ENCODE measurements at places on chromosomes 1 and 21.

GRCh38 chr1:225990705-225991464 is 8.3 kb downstream of the SDE2 start:
- DNase-seq = no peak

DNA sequence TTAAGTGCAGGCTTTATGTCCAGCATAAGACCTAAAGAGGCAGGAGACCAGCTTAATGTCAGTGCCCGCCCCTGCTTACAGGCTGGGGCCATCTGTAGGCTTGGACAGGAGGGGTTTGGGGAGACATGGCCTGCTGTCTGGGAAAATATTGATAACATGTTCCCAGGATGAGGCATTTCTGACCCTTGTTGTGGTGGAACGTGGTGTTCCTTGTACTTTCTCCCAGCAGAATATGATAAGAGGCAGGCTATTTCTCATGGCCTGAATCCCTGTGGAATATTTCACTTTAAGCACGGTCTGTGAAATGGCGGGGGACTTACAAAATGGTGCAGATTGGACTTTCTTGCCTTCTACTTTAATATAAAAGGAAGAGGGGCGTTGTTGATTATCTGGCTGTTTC is 41.9 kb upstream of the PLA2G5 start:
- DNase-seq = no peak

DNA sequence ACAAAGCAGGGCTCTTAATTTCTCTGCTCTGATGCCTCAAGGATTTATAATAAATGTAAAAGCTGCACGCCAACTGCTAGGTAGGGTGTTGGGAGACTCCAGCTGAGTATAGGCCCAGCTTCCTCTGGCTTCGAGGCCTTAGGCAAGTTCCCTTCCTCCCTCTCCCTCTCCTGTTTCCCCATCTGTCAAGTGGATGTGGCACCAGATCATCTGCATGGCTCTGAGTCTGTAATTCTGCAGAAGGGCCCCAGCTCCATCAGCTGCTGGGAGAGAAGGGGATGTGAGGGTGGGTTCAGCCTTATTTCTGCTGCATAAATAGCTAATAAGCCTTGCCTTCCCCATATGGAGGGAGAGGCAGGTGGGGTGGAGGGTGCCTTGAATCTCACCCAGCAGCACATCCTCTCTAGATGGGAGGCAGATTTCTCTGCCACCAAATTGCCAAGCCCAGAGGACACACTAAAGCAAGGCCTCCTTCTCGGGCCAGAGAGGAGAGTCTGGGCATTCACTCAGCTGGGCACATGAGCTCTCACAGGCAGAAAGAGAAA is 3.8 kb downstream of the TRIM62 start:
- DNase-seq = no peak

- peak; percentile 9 for DNase-seq
Observed at GRCh38 chr1:52142220-52143183, 613 bp downstream of the ZFYVE9 start.

DNA sequence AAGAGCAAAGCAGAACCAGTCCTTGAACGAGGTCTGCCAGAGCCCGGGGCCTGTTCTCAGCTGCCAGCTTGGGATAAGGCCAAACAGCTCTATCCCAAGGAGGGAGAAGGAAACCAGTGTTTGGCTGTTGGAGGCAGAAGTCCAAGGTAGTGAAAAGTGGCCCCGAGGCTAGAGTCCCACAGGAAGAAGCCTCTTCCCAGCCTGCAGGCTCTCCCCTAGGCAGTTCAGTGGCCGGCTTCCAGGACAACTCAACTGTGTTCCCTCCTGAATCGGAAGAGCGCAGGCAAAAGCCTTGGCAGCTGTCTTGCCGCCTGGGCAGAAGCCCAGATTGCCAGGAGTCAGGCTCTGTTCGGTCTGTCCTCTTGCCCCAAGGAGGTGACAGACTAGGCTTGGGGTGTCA is 19.3 kb downstream of the QSOX1 start:
- DNase-seq = no peak

DNA sequence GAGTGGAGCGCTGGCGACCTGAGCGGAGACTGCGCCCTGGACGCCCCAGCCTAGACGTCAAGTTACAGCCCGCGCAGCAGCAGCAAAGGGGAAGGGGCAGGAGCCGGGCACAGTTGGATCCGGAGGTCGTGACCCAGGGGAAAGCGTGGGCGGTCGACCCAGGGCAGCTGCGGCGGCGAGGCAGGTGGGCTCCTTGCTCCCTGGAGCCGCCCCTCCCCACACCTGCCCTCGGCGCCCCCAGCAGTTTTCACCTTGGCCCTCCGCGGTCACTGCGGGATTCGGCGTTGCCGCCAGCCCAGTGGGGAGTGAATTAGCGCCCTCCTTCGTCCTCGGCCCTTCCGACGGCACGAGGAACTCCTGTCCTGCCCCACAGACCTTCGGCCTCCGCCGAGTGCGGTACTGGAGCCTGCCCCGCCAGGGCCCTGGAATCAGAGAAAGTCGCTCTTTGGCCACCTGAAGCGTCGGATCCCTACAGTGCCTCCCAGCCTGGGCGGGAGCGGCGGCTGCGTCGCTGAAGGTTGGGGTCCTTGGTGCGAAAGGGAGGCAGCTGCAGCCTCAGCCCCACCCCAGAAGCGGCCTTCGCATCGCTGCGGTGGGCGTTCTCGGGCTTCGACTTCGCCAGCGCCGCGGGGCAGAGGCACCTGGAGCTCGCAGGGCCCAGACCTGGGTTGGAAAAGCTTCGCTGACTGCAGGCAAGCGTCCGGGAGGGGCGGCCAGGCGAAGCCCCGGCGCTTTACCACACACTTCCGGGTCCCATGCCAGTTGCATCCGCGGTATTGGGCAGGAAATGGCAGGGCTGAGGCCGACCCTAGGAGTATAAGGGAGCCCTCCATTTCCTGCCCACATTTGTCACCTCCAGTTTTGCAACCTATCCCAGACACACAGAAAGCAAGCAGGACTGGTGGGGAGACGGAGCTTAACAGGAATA is 4.2 kb downstream of the TFAP2E start:
- DNase-seq = peak; percentile 30

- DNase-seq = no peak
Observed at GRCh38 chr1:171038284-171038683, 52.4 kb upstream of the FMO3 start.

GRCh38 chr1:18560692-18561091 is 70.0 kb upstream of the PAX7 start:
- DNase-seq = no peak

DNA sequence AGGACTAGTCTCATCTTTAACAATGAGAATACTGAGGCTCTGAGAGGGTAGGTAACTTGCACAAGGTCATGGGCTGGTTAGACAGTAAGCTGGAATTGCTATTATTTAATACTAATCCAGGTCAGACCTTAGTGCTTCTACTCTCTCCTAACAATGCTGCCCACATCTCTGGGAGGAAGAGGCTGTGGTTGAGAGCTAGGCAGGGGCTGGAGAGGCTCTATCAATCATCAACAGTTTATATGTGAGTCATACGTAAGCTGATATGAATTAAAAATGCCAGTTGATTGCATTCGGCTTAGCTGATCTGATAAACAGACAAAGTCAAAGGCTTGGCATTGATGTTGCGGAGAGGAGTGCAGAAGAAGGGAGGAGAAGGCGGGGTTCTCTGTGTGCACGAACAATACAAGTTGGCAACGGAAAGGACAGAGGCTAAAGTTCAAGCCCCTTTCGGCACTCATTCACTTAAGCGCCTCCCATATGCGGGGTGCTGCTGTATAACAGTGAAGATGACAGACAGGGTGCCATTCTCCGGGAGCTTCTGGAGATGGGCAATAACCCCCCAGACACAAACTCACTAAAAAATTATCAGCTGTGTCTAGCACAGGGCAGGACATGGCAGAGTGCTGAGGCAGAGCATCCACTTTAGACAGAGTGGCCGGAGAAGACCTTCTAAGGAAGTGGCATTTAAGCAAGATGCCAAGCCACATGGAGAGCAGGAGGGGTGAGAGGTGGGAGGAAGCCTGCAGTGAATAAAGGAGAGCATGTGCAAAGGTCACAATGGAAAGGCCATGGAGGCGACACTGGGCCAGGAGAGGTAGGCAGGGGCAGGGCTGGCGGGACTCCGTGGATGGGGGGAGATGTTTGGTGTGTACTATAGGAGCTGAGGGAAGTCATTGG is 195.2 kb downstream of the ZSCAN20 start:
- no peak for DNase-seq

DNA sequence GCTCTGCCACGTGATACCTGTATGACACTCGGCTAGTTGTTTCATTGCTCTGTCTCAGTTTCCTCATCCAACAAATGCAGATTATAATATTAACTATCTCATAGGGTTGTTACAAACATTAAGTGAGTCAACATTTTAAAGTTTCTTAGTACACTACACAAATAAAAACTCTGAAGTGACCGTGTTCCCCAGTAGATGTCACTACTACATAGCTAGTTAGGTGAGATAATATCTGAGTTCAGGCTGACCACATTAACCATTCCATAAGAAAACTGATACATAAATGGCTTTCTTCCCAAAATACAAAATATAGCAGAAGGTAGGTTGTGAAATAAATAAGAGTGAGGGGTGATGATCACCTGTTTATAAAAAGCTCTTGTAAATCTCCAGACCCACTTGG is 214.1 kb downstream of the NUF2 start:
- DNase-seq = no peak

All from stimulated activated CD4-positive, alpha-beta T cell treated with anti-CD3 and anti-CD28 coated beads, Interleukin-1b, Interleukin-23, amount 100 ng/mL, for 4 hours (primary cell).